CD8-positive, alpha-beta memory T cell (primary cell): ENCODE measurements at places on chromosomes 16 and 17.

- DNase-seq = no peak
Measured at GRCh38 chr17:82412535-82413520, 5.3 kb upstream of the HEXD start.

- no peak for DNase-seq
Measured at GRCh38 chr16:85663891-85664321, 24.8 kb downstream of the GINS2 start.

DNA sequence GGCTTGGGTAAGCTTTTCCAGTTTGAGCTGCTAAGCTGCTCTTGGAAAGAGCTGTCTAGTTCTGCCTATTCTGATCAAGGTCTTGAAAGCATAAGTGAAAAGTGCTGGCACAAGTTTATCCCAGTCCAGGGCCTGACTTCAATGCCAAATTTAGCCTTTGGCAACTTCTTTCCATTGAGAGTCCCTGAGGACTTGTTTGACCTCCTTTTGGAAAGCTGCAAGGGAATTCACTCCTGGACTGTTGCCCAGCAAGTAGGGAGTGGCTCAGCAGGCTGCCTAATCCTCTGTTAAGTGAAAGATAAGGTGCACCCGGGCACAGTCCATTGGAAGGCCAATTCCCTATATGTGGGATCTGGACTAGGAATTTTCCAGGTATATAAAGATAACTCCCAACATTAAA lies 16.0 kb upstream of the TANC2 start:
- no peak for DNase-seq

DNA sequence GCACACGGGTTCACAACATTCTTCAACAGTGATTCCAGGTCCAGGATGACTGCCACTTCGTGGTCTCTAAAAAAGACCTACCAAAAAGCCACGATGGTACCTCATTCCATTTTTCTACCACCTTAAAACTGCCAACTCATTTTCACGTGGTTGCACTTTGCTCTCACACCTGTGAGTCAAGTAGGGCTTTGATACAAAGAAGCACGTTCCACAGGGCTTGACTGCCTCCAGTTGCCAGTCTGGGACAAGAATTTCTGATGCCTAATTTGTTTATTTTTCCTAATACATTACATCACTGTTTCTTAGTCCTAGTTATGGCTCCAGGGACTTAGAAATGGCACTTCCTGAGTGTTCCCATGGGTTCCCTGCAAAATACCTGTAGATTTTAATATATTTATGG lies 911.6 kb upstream of the EEF2KMT start:
- DNase-seq = no peak

DNA sequence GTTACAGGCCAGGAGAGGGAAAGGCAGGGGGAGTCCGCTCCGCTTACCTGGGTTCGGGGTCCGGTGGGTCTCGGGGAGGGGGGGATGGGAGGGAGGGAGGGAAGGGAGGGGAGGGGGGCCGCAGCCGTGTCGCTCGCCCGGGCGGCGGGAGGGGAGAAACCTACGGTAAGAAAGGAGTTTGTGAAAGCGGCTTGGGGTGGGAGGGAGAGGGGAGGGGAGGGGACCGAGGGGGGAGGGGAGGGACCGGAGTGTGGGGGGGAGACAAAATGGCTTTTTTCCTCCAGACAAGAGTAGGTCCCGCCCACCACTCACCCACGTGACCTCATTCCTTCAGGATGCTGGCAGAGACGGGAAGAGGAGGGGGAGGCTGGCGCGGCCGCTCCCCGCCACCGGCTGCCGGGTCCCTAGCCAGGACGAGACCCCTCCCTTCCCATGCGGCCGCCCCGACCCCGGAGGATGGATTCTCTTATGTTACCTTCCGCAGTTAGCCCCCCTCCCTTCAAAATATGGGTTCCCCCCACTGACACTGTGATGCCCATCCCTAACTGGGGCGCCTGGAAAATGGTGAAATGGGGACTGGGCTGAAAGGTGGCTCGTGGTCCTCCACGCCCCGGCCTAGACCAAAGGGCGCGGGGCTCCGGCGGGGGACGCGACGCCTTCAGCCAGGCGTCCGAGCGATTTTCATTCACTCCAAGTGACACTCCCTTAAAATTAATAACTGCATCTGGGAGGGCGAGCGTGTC lies at the start of gene PCGF2:
Gene PCGF2, minus strand, starts transcription at position 188 of the 743 bp plus-strand sequence. CDS start 7,934 bp downstream, outside the sequence.
- DNase-seq = no peak

GRCh38 chr17:50181591-50182560 lies 16.1 kb downstream of the SGCA start:
- DNase-seq = no peak
